Germinal center (tissue), 1 donor: ENCODE measurements at places on chromosomes 4 and X.

DNA sequence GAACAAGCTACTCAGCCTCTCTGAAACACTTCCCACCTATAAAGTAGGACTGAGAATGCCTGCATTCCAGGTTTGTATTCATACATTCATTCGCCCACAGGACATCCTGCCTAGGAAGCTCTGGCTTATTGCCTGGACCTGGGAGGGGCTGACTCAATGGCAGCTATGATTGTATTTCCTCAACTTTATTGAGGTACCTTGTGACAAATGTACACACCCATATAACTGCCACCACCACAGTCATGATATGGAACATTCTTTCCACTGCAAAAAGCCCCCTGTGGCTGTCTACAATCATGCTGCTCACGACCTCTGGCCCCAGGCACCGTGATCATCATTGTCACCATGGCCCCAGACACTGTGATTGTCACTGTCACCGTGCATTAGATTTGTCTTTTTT lies 68.3 kb downstream of the ABLIM2 start:
- no peak for DNase-seq

DNA sequence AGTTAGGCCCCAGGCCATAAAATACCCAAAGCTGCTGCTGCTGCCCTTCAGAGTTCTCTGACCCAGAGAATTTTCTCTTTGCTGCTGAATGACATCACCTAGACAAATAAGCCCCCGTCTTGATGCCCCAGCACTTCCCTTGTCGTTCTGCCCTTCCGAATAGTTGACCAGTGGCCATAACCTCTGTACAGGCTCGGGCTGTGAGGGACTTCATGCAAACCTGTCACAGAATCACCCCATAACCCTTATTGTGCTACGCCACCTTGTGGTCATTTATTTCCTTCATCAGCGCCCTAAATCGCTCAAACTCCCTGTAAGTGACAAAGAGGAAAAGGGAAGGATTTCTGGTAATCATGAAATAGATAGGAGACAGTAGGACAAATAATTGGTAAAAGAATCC lies 18.8 kb downstream of the SPACA5 start:
- DNase-seq = peak; percentile 10

DNA sequence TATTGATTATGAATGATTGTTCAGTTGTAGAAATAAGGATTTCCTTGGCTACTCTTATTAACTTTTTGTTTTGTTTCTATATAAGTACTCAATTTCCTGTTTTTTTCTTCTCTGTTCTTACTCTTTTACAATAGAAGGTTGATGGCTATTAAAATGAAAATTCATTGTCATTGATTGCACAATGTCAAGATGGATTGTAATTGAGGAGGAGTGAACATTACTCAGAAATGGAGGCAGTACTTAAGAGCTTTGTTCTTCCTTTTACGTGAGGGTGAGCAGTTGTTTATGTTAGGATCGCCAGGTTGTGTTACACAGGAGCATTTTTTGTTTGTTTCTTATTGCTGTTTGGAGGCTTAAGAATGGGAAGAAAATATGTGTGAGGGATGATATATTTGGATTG lies 2062.4 kb downstream of the ARAP2 start:
- DNase-seq = no peak

DNA sequence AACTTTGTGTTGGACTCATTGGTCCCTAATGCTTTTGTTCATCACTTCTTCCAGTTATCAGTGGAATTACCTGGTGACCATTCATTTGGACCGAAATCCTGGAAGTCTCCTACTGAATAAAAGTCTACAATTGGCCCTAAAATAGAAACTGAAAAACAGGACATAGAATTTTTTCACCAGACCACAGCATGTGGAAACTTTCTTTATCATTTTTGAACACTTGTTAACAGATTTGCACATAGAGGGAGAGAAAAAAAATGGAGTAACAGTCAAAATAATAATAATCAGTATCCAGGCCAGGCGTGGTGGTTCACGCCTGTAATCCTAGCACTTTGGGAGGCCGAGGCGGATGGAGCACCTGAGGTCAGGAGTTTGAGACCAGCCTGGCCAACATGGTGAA lies 7.1 kb downstream of the EPGN start:
- DNase-seq = no peak

DNA sequence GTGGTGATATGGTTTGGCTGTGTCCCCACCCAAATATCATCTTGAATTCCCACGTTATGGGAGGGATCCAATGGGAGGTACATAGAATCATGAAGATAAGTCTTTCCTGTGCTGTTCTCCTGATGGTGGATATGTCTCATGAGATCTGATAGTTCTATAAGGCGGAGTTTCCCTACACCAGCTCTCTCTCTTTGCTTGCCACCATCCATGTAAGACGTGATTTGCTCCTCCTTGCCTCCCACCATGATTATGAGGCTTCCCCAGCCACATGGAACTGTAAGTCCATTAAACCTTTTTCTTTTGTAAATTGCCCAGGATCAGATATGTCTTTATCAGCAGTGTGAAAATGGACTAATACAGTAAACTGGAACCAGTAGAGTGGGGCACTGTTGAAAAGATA lies 39.5 kb downstream of the HSD17B13 start:
- no peak for DNase-seq

DNA sequence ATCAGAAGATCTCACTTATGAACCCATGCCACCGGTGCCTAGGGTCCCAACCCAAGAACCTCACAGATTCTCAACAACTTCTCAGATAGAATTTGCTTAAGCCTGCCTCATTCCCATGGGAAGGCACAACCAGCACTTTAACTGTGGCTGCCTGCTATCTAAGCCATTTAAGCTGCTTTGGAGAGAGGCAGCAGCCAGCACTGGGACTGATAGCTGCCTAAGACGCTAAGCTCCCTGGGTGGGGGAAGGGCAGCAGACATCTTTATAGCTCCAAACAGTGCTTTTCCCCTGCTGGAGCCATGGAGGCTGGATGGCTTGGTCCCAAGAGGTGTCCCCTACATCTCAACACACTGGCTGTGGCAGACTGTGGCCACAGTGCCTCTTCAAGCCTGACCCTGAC lies 1268.6 kb downstream of the FAM133A start:
- no peak for DNase-seq

DNA sequence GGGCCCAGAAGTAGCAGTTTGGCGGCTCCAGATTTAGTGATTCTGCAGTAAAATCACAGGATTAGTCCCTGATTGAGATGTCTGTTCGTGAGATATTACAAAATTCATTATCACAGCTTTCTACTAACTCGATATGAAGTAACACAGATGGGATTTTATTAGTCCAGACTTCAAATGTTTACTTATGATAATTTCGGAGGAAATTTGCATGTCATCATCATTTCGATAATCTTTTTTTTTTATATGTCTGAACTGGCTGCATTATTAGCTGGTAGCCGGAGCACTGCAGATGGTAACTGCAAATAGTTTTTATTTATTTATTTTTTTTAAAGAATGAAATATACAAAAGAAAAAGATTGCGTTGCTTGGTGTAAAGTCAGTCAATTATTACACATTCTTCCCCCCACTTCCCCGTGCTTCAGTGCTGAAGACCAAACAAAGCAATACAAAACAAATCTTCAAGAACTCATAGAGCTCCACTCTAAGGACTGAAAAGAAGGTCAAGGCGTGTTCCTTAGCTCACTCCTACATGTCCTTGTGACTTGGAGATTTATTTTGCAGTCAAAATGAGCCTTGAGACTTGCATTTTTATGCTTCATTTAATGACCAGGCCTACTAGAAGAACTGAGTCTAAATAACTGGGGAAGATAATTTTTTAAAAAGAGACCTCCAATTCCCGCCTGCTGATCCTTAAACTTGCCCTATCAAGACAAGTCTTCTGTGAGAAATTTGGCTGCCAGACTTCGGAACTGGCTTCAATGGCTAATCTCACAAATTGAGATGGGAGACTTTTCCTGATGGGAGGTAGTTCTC lies 11.7 kb upstream of the PITX2 start:
- no peak for DNase-seq

- DNase-seq = no peak
These were observed 43.7 kb downstream of the PSAPL1 start for GRCh38 chr4:7390906-7391636.

GRCh38 chr4:140874056-140874455 lies 117.9 kb upstream of the TBC1D9 start:
- no peak for DNase-seq

GRCh38 chr4:4267981-4268380 lies 20.0 kb upstream of the TMEM128 start:
- no peak for DNase-seq

DNA sequence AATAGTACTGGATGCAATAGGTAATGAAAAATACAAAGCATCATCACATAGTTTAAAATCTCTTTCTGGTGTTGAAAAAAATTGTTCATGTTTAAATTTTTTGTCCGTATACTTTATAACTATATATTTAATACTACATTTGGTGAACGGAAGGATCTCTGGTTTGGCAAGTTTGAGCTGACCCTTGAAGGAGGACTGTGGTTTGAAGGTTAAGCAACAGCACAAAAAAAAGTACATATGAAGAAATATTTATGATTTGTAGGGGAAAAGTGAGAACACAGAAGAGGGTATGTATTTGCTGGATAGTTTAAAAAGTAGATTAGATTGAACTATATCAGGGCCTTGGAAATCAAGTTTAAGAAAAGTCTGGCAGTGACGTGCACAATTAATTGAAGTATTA lies 13.3 kb downstream of the SRP72 start:
- no peak for DNase-seq

DNA sequence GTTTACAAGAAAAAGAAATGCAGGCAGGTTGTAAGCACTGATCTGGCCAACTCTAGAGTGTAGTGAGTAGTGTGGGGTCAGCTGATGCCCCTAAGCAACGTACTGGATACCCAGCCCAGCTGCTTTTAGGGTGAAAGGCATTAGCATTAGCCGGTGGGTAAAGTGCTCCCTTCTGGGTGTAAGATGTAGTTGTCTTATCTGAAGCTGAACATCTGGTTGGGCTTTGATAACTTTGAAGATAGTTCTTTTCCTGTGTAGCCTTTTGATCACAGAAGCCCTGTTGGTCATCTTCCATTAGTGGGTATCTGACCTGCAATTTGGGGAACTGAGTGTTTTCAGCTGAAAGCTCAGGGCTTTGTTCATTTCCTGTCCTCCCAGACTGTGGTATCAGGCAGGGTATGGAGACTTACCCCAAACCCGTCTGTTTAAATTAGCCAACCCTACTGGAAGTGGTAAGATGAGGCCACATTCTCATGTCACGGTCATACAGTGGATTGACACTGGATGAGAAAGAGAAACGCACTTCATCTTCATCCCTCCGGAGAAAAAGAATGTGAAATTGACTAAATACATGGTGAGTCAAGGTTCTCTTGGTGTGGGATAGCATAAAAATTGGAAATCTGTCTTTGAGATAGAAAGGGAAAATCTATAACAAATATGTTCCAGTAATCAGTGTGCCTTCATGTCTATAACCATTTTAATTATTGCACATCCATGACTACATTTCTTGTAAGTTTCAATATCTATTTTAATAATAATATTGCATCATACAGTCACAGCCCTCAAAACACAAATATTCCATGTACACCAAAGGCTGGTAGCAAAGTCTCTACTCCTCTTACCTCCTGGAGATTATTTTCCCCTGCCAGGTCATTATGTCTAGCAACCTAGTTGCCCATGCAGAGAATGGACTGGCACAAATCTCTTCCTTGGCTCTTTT lies 8.7 kb downstream of the RHOH start:
- DNase-seq = no peak

GRCh38 chrX:134026565-134027311 lies 41.3 kb upstream of the GPC3 start:
- DNase-seq = peak; percentile 2

DNA sequence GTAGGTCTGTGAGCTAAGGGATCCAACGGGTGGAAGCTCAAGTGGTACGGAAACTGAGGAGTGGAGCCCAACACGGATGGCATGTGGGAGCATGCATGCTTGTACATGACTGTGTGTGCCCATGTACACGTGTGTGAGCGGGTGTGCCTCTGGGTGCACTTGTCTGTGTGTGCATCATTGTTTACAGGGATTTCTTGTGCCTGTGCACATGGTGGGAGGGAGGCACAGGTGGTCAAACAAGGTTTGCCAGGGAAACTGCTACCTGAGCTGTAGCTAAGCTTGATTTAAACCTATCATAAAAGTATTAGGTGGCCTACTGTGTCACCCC lies 122.5 kb upstream of the MAMLD1 start:
- DNase-seq = no peak

- no peak for DNase-seq
These were observed 76.1 kb downstream of the FBXO8 start for GRCh38 chr4:174207367-174207766.

GRCh38 chrX:36950495-36951253 lies 57.5 kb upstream of the FAM47C start:
- DNase-seq = no peak

- DNase-seq = no peak
These were observed 160.7 kb downstream of the MOSPD2 start for GRCh38 chrX:15033917-15034316.

DNA sequence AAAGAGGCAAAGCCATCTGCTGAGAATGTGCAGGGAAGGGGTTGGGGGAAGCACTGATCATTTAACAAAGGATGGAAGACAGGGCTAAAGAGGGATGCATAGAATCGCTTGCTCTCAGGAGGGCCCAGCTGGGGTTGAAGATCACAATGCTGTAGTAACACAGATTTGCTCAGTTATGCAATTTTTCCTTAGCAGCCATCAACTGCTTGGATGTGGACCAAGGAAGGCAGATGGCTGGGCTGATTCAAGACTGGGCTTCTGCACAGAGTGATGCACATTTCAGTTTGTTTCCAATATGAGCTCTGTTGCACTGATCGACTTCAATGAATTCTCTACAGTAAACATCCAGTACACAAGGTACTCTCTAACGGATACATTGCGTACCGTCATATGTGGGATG lies 127.8 kb upstream of the TBL1X start:
- no peak for DNase-seq

DNA sequence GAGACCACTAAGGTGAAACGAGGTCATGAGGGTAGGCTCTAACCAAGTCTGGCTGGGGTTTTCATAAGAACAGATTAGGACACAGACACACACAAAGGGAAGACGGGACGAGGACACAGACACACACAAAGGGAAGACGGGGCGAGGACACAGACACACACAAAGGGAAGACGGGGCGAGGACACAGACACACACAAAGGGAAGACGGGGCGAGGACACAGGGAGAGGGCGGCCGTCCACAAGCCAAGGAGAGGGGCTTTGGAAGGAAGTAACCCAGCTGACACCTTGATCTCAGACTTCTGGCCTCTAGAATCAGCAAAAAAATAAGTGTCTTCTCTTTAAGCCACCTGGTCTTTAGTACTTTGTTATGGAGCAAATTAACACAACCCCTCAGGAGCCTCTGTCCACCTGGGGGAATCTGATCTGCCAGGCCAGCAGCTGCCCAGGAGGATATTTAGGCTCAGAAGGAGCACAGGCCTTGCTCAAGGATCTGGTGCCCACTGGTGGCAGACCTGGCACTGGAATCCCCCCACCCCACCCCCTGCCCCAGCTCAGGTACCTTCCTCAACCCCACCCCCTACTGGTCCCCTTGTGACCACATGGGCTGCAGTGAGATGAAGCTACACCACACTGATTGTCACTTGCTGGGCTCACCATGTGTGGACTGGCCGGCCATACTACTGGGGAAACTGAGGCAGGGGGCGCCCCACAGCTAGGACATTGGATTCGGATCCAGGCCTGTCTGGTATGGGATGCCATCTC lies 2.8 kb downstream of the ABLIM2 start:
- DNase-seq = no peak
